Uterine smooth muscle cell (primary cell): ENCODE measurements at places on chromosomes 1 and 21. TPM values are rescaled to one million over a fixed set of nuclear protein-coding genes. Genes with fewer than 3 reads are reported as not detected.

Gene MTOR
- 37.5 and 49.4 TPM in 2 replicates for total RNA-seq

Gene COQ8A
- total RNA-seq = 4.9 and 7.4 TPM in 2 replicates

Gene TNFRSF18
- 0.12 TPM in 1 of 2 replicates, not detected in the other for total RNA-seq

Gene ZBTB8A
- total RNA-seq = 6.8 and 9.1 TPM in 2 replicates

Gene ADGRB2
- 6.1 and 12.4 TPM in 2 replicates for total RNA-seq

Gene MATN1
- not detected in 2 replicates for total RNA-seq

Gene FAM72A
- 3.0 and 5.5 TPM in 2 replicates for total RNA-seq

Gene RAP1GAP
- 0.44 and 1.2 TPM in 2 replicates for total RNA-seq

Gene ZNF648
- not detected in 2 replicates for total RNA-seq

Gene S100A7
- not detected in 2 replicates for total RNA-seq

Gene HORMAD1
- not detected in 2 replicates for total RNA-seq

Gene C1orf94
- under 0.01 and 0.12 TPM in 2 replicates for total RNA-seq

Gene NCF2
- total RNA-seq = 0.11 and 0.87 TPM in 2 replicates

Gene ICOSLG
- total RNA-seq = 0.11 and 0.50 TPM in 2 replicates

Gene SMCP
- 0.11 TPM in 1 of 2 replicates, not detected in the other for total RNA-seq

Gene IGSF5
- total RNA-seq = 0.25 TPM in 1 of 2 replicates, not detected in the other

Gene AUNIP
- total RNA-seq = 1.7 and 5.6 TPM in 2 replicates

Gene KCNJ15
- total RNA-seq = 0.75 and 1.2 TPM in 2 replicates

Gene PRDM16
- 0.25 and 0.66 TPM in 2 replicates for total RNA-seq

Gene TEKT2
- total RNA-seq = 0.11 and 0.12 TPM in 2 replicates

Gene TFF3
- total RNA-seq = not detected in 2 replicates

Gene CTSS
- 2.7 and 5.2 TPM in 2 replicates for total RNA-seq

Gene SH2D1B
- total RNA-seq = under 0.01 TPM in 1 of 2 replicates, not detected in the other

Gene LRRC53
- total RNA-seq = not detected in 2 replicates

Gene PIGM
- total RNA-seq = 3.1 and 4.0 TPM in 2 replicates

Gene NFASC
- total RNA-seq = 32.6 and 53.6 TPM in 2 replicates

Gene OR2L2
- total RNA-seq = under 0.01 TPM in 1 of 2 replicates, not detected in the other

Gene GUCA2B
- total RNA-seq = not detected in 2 replicates

Gene ARMH1
- 0.11 and 0.87 TPM in 2 replicates for total RNA-seq

Gene SZRD1
- total RNA-seq = 24.2 and 26.0 TPM in 2 replicates

Gene PLD5
- under 0.01 and 0.11 TPM in 2 replicates for total RNA-seq

Gene TNFRSF25
- 2.9 and 4.5 TPM in 2 replicates for total RNA-seq

Gene RGS16
- total RNA-seq = 0.22 and 1.00 TPM in 2 replicates

Gene GIPC2
- total RNA-seq = 0.11 and 0.12 TPM in 2 replicates

Gene MYCL
- total RNA-seq = 0.22 and 0.37 TPM in 2 replicates

Gene CNR2
- total RNA-seq = not detected in 2 replicates

Gene NUDT17
- total RNA-seq = 2.7 and 3.3 TPM in 2 replicates

Gene DPT
- total RNA-seq = not detected in 2 replicates
